ENCODE measurements at places on chromosomes 2 and 18.

DNA sequence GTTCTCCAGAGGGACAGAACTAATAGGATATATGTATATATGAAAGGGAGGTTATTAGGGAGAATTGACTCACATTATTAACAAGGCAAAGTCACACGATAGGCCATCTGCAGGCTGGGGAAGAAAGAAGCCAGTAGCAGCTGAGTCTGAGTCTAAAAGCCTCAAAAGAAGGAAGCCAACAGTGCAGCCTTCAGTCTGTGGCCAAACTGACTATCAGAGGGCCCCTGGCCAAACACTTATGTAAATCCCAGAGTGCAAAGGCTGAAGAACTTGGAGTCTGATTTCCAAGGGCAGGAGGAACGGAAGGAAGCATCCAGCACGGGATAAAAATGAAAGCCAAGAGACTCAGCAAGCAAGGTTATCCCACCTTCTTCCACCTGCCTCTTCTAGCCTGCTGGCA lies 108.0 kb upstream of the LDLRAD4 start:
- no peak for DNase-seq

DNA sequence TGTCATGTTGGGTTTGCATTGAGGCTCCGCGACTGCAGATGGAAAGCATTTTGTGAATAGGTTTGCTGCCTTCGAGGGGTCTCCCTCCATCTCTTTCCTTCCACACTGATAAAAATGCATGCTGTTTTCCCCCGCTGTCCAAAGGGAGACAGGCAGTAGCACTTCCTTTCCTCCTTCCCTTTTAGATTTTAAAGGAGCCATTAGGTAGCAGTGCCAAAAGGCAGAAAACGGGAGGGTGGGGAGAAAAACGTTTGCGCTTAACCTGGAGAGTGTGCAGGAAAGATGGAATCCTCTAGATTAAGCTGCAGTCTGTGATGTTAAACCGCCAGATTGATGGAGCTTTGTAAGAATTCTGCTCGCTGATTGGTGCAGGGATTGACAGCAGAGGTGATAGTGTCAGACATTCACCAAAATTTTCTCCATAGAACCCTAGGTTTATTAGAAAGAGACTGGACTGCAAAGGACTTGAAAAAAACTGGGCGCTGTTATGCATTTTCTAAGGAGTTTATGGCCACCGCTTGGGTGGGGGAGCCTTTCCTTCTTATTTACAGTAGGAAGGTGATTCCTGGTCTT lies 688 bp downstream of the MAPRE2 start:
- peak; percentile 73 for DNase-seq

DNA sequence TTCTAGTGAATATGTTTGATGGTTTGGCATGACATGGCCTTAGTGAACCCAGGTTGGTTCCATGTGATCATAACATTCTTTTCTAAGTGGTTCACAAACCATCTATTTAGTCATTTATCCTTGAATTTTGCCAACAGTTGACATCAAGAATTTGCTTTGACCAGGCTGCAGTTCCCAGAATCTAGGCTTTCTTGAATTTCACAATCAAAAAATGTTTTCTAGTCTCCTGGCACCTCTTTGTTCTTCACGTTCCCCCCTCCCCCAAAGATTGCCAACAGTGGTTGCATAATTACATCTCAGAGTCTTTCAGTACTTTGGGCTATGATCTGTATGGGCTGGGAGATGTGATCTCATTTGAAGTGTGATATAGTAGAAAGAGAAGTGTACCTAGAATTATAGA lies 124.0 kb downstream of the GATA6 start:
- no peak for DNase-seq

DNA sequence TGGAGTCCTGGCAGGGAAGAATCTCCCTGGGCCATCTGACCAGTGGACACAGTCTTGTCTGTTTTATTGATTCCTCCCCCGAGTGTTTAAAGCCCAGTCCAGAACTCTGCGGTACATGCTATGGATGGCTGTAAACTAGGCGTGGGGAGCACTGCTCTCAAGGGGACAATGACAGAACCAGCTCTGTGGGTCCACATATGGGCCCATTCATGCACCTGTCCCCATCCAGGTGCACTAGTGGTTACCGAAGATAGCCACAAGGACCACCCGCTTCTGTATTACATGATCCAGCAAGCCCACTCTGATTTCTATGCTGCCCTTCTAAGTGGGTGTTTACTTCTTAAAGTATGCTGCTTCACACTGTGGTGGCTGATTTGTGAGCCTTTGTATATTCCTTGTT lies 21.0 kb downstream of the CHST10 start:
- DNase-seq: no peak

DNA sequence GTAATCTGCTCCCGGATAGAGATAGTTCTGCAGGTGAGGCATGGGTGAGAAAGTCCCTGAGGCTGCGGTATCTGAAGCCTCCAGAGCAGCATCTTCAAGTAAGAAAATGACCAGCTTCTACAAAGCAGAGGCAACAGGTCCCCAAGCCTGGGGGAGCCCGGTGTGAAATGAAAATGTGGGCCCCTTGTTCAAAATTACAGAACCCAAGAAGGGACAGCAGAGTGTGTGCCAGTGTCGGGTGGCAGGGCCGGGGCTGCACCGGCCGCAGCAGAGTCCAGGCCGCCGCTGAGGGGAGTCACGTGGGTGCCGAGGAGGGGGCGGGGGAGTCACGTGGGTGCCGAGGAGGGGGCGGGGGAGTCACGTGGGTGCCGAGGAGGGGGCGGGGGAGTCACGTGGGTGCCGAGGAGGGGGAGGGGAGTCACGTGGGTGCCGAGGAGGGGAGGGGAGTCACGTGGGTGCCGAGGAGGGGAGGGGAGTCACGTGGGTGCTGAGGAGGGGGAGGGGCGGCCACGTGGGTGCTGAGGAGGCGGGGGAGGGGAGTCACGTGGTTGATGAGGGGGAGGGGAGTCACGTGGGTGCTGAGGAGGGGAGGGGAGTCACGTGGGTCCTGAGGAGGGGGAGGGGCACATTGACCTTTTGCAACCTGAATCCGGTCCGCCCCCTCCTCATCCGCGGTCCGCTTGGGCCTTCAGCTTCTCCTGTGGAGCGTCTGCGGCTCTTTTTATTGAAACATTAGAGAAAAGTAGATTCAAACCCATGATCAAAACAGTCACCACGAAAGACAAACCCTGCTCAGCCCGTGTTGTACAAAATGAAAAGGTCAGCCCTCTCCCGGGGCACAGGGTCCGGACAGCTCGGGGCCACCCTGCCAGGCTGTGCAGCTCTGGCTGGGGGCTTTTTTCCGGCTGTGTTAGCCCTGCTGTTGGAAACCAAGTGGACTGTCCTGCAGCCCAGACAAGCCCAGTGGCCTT lies 10.4 kb downstream of the COLEC11 start:
- no peak for DNase-seq

DNA sequence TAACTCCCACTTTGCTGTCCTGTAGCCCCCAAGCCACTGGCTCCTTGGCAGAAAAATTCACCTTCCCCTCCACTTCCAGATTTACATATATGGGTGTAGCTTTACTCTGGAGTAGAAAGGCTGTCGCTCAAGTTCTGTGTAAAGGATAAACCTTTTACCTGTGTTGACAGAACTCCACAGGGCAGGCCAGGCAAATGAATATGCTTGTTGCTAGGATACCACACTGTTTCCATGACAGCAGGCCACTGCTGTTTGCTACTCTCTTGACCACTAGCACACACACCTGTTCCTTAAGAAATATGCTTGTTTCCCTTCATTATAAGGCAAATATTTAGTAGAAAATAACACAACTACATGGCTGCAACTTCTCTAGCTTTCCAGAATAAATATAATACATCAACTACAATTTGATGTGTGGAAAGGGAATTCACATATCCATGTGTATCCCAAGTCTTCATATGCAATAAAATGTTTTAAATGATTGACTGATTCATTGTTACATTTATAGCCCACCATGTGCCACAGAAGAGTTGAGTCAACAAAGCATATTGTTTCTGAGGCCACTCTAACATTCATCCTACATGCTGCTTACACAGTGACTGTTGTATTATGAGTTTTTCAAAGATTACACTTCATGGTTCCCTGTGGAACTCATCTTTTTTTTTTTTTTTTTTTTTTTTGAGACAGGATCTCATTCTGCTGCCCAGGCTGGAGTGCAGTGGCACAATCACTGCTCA lies 56.2 kb upstream of the ROCK1 start:
- DNase-seq: peak; percentile 97

DNA sequence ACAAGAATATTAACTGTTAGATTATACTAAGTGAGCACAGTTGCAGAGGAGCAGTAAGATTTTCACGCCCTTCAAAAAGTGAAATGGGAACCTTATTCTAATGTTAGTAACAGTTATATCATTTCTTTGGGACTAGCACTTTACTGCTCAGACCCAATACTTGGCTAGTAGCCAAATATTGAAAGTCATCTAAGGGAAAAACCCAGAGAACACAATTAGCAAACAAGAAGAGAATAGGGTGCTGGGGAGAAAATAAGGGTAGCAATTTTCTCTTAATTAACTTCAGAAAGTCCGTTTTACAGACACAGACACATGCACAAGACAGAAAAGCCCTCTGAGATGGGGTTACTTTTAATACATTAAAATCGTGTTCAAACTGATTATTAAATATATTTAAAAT lies 71.8 kb downstream of the ID2 start:
- DNase-seq: peak; percentile 68

Measured in NCI-H1105 treated with DMSO at 0.1 percent for 48 hours (cell line).